ENCODE measurements at places on chromosomes 5 and 9.

DNA sequence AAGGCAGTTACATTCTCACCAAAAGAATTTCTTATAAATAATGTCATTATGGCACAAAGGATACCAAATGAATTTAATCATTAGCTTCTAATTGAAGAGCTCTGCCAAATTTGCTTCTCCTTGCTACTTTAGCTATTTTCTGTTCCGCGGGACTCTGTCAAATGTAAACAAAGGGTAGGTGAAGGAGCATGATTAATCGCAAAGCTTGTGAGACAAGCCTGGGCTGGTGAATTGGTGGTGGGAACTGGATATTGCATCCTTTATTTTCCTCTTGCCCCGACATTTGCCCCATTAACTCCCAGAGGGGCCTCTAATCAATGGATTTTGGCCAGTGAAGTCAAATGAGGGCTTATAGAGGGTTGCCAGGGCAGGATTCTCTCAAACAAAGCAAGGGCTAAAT, 234.2 kb upstream of the RFX3 start:
- DNase-seq, result no peak

DNA sequence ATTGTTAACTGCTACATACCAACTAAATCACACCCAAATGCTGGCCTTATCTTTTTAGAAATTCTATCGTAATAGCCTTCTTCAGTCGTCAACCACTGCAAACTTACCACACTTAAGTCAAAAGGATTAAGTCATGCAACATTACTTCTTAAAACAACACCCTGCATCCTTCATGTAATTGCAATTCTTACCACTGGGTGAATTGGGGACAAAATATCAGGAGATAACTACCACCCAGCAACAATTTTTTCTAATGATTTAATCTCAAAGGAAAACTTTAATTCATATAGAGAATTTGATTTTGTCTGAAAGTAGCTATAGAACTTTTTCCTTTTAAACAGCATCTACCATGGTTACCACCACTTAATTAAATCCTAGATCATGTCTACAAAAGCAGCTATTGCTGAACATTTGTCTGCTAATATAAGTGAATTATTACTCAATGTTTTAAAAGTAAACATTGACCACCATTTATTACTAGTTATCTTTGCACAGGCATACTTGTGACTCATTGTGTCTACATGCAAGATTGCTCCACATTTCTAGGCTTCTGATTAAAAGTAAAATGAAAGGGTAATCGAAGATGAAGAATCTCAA, 10.5 kb downstream of the MLLT3 start:
- DNase-seq, result no peak

- DNase-seq, result no peak
These were observed 361.5 kb upstream of the CDH10 start for GRCh38 chr5:25006237-25006636.

DNA sequence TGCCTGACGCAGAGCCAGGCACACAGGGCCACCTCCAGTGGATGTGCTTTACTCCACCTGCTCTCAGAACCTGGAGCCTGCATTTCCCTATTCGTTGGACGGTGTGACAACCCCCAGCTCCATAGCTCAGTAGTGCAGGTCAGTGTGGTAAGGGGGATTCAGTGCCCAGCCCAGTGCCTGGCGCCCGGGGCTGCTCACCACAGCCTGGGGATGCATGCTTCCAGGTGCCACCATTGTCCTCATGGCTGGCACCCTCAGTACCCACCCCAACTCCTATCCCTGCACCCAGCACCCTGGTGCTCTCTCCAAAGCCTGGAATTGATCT, 32.8 kb upstream of the ADAMTS2 start:
- no peak for DNase-seq

DNA sequence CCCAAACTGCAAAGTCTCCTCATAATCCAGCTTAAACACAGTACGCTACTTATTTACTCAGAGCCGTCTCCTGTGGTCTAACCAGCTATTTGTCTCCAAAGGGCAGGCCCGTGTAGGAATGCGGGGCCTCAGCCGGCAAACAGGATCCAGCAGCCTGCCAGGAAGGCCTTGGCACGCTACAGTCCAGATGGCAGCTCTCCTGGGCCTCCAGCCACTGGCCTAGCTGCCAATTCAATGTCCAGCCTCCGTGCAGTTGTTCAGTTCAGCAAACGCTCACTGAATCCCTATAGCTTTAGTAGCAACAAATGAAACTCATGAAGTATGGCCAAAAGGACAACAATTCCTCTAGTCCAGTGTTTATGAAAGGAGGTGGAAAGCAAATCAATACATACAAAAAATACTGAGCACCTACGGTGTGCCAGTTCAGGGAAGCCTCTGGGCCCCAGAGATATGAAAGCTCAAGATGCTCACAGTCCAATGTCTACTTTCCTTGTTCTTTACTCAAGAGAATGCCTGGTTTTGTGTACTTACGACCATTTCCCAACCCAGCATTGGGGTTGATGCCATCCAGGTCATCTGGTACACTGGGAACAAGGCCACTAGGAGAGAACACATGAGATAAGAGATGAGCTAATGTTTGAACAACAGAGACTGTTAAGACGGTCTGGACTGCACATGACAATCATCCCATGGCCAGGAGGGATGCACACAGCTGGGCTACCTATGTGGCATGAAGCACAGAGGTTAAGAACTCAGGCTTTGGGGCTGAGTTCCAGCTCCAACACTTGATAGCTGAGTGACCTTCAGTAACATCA, 8.3 kb downstream of the CDK5RAP2 start:
- DNase-seq, result no peak

- no peak for DNase-seq
These were observed 256.2 kb downstream of the ARRDC3 start for GRCh38 chr5:91126888-91127287.

DNA sequence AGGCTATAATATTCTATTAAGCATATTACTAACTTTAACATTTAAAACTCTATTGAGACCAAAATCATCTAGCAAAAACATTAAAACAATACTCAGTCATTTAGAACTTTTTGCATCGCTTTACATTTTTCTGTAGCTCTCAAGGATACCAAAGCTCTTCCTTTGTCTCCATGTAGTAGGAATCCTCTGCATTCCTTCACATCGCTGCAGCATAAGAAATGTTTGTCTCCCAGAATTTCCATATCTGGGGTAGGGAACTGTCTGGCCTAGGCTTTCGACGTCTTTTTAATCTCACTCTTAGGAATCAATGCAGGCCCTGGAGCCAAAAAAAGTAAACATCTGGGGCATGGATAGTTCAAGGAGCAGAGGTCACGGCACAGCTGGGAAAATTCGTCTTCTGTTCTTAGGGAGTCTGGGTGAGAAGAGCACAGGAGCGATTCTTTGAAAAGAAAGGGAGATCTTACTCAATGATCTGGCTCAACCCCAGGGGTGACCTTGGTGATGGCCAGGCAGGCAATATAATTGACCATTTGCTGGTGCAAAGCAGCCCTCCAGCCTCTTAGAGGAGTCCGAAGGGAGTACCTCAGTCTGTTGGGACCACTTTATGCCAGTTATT, 23.2 kb upstream of the RAI14 start:
- DNase-seq, result no peak

DNA sequence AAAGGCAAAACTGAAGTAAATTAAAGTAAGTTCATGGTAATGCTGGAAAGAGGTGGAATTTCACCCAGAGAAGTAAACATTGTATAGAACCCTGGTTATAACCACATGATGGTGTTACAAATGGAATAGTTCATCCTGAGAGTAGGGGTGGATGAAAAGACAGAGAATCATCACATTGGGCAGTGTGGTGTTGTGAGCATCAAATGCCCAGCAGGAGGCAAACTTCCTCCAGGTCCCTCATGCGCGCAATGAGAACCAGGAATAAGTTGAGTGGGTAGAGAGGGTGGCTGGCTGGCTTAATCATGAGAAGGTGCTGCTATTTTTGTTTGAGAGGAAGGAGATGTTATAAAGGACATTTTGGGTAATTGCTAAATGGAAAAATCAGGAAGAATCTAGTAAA, 163.3 kb upstream of the HMHB1 start:
- no peak for DNase-seq

GRCh38 chr9:127112056-127112455, 10.4 kb downstream of the ANGPTL2 start:
- no peak for DNase-seq

DNA sequence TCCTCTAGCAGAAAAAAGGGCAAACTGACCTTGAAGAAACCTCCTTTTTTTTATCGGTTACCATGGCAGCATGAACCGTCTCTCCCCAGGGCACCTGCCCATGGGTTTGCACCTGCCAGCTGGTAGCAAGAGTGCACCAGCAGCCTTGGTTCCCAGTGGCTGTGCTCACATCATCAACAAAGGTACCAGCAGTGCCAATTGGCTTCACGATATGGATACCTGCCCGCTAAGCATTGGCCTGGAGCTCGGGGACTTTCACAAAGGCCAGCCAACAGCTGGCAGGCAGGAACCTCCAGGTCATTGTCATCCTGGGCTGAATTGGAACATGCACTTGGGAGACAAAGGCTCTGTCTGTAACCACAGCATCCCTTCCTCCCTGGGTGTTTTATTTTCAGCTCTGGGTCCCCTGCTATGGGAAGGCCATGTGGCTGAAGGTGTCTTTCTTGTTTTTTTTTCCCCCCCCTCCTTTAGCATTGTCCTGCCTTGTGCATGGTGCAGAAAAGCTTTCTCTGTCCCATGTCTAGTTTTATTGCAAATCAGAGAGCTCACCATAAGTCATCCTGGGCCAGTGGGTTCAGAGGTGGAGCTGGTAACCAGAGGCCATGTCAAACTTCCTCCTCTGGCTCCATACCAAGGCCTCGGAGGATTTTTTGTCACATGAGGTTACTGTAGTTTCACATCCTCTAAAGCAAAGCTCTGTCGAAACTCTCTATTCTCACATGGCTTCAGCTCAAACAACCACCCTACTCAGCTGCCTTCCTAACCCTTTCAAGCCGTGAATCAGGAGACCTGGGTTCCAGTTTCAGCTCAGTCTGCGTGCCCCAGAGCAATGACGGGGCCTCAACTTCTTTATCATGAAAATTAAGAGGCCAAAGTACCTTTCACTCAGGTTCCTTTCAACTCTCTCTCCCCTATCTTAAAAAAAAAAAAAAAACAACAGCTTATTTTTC, 145.5 kb upstream of the MAP3K1 start:
- DNase-seq, result peak; percentile 8

DNA sequence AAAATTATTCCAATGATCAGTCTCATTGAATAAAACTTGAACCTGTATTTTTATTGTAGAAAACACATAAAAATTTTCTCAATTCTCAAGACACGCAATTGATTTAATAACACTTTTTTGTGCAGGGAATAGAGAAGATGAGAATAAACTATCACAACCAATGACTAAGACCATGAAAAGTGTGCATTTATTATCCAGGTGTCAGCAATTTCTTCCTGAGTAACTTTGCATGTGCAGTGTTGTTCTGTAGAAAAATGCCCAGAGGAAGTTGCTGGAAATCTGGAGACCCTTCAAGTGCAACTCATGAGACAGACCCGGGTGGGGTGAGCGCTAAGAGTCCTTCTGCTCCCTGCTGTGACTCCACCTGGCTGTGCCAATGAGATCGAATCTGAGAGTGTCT, 405.7 kb downstream of the SEMA5A start:
- DNase-seq, result no peak

GRCh38 chr5:36135988-36136387, 15.7 kb downstream of the LMBRD2 start:
- no peak for DNase-seq

- DNase-seq, result no peak
These were observed 763.8 kb downstream of the DTWD2 start for GRCh38 chr5:118224546-118224945.

DNA sequence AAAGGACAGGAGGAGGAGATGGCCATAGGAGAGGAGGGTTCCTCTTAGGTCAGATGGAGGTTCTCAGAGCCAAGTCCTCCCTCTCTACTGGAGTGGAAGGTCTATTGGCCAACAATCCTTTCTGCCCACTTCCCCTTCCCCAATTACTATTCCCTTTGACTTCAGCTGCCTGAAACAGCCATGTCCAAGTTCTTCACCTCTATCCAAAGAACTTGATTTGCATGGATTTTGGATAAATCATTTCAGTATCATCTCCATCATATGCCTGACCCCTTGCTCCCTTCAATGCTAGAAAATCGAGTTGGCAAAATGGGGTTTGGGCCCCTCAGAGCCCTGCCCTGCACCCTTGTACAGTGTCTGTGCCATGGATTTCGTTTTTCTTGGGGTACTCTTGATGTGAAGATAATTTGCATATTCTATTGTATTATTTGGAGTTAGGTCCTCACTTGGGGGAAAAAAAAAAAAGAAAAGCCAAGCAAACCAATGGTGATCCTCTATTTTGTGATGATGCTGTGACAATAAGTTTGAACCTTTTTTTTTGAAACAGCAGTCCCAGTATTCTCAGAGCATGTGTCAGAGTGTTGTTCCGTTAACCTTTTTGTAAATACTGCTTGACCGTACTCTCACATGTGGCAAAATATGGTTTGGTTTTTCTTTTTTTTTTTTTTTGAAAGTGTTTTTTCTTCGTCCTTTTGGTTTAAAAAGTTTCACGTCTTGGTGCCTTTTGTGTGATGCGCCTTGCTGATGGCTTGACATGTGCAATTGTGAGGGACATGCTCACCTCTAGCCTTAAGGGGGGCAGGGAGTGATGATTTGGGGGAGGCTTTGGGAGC, 3.1 kb downstream of the EGR1 start:
- no peak for DNase-seq

DNA sequence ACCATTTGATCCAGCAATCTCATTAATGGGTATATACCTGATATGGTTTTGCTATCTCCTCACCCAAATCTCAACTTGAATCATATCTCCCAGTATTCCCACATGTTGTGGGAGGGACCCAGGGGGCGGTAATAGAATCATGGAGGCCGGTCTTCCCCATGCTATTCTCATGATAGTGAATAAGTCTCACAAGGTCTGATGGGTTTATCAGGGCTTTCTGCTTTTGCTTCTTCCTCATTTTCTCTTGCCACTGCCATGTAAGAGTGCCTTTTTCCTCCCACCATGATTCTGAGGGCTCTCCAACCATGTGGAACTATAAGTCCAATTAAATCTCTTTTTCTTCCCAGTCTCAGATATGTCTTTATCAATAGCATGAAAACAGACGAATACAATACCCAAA, 74.5 kb upstream of the APC start:
- no peak for DNase-seq

- DNase-seq, result no peak
These were observed 243.5 kb upstream of the CCNG1 start for GRCh38 chr5:163193886-163194285.

Measured in stimulated activated CD4-positive, alpha-beta T cell treated with anti-CD3 and anti-CD28 coated beads, Interleukin-1b, Interleukin-23, amount 100 ng/mL, for 4 hours (primary cell).